ENCODE measurements at places on chromosomes 2 and 18. TPM values are rescaled to one million over a fixed set of nuclear protein-coding genes. Genes with fewer than 3 reads are reported as not detected.

GRCh38 chr2:101188683-101189405 lies 37.7 kb upstream of the TBC1D8 start:
- no peaks in the 10 kb centered on the region for H3K36me3 ChIP-seq
- H3K4me1 ChIP-seq: no peaks in the 10 kb centered on the region
- H3K27me3 ChIP-seq: no peaks in the 10 kb centered on the region

GRCh38 chr2:152452256-152452973 lies 117.4 kb downstream of the FMNL2 start:
- H3K4me1 ChIP-seq: no peaks in the 10 kb centered on the region
- no peak overlapping the region for H3K4me3 ChIP-seq
- DNase-seq: no peak
- peaks cover 5% of the 10 kb centered on the region for H3K27me3 ChIP-seq
- no peaks in the 10 kb centered on the region for H3K36me3 ChIP-seq

DNA sequence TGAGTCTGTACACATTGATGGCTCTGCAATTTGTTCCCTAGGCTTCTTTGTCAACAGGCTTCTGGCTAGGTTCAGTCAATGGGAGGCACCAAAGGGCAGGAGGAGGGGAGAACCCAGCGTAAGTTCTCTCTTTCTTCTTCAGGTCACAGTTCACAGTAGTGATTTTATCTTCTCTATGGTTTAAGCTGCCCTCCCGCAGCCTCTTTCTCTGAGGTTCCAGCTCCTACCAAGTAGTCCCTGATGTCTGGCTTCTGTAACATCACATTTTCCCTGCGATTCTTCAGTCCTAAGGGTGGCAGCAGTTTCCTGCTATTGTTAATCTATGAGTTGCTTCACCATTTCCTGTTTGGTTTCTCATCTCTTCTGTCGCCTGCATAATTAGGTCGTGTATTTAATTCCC lies 107.4 kb downstream of the CPO start:
- no peaks in the 10 kb centered on the region for H3K36me3 ChIP-seq
- peak overlapping the region; percentile 23 for H3K4me3 ChIP-seq
- H3K27ac ChIP-seq: peak overlapping the region; percentile 11
- DNase-seq: no peak
- peaks cover 11% of the 10 kb centered on the region for H3K27me3 ChIP-seq

- no peak overlapping the region for H3K27ac ChIP-seq
- H3K36me3 ChIP-seq: no peaks in the 10 kb centered on the region
- DNase-seq: no peak
- peaks cover 43% of the 10 kb centered on the region for H3K27me3 ChIP-seq
- H3K4me3 ChIP-seq: no peak overlapping the region
These were observed 5.8 kb downstream of the TMEM198 start for GRCh38 chr2:219549619-219550018.

- peaks cover 48% of the 10 kb centered on the region for H3K36me3 ChIP-seq
- H3K27me3 ChIP-seq: no peaks in the 10 kb centered on the region
- H3K27ac ChIP-seq: no peak overlapping the region
- DNase-seq: no peak
These were observed 6.4 kb downstream of the PDK1 start for GRCh38 chr2:172562298-172562697.

GNAL gene
- total RNA-seq: not detected

DNA sequence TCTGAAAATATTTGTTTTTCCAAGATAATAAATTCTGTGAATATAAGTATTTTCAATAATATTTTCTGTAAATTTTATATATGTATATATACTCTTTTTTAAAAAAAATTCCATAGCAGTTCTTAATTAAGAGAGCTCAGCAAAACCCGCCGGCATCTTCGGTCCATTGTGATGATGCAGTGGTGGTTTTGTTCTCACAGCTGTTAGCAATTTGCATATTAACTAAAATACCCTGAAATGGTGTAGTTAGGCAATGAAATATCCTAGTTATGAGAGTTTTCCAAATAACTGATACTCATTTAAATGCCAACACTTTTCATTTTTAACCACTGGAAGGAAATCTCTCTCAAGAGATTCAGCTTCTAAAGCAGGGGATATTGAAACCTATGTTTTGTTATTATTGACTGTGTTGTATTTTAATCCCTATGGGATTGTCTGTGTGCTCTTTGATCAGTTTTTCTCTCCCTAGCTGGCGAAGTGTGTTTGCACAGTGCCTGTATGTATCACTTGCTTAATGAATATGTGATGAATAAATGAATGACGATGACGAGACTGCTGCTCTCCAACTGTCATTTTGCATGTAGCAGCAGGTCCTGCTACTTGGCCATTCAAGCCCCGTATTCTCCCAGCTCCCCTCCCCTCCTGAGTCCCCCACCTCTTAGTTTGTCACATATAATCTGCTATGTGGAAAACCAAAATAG lies 42.4 kb downstream of the PSMG2 start:
- no peak overlapping the region for H3K4me3 ChIP-seq
- no peaks in the 10 kb centered on the region for H3K36me3 ChIP-seq
- no peak overlapping the region for H3K27ac ChIP-seq
- DNase-seq: no peak
- H3K27me3 ChIP-seq: no peaks in the 10 kb centered on the region
- H3K4me1 ChIP-seq: peaks cover 6% of the 10 kb centered on the region

DNA sequence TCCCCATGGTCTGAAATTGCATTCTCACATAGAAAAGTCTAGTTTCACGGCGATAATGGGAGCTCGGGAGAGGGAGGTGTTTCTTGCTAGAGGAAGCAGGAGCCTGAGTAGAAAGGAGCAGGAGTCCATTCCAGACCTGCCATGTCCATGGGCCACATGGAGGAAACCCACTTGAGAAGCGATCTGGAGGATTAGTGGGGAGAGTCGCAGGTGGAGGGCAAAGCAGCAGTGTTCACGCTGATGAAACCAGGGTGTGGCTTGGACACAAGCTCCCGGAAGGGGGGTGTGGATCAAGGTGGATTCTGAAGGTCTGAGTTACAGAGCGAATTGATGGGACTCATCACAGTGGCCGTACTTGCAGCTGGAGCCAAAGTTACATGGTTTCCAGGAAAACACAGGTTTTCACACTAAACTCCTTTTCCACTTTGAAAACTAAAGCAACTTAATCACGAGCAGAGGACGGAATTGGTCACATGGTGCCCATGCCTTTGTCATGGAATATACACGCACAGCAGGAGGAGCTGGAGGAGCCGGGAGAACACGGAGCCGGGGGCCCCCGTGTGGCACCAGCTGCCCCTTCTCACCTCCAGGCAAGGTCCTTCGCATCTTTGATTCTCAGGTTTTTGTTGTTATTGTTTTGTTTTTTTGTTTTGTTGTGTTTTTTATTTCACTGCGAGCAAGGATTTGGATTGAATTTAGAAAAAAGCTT lies 255.1 kb upstream of the MYT1L start:
- DNase-seq: no peak
- no peak overlapping the region for H3K27ac ChIP-seq
- no peaks in the 10 kb centered on the region for H3K4me1 ChIP-seq
- no peak overlapping the region for H3K4me3 ChIP-seq
- no peaks in the 10 kb centered on the region for H3K27me3 ChIP-seq

GRCh38 chr18:54388203-54389142 lies 30.8 kb downstream of the C18orf54 start:
- peaks cover 14% of the 10 kb centered on the region for H3K27me3 ChIP-seq
- no peak overlapping the region for H3K27ac ChIP-seq
- DNase-seq: peak; percentile 34
- H3K4me1 ChIP-seq: peaks cover 11% of the 10 kb centered on the region
- peaks cover 2% of the 10 kb centered on the region for H3K36me3 ChIP-seq

AQP4 gene
- not detected for total RNA-seq

DNA sequence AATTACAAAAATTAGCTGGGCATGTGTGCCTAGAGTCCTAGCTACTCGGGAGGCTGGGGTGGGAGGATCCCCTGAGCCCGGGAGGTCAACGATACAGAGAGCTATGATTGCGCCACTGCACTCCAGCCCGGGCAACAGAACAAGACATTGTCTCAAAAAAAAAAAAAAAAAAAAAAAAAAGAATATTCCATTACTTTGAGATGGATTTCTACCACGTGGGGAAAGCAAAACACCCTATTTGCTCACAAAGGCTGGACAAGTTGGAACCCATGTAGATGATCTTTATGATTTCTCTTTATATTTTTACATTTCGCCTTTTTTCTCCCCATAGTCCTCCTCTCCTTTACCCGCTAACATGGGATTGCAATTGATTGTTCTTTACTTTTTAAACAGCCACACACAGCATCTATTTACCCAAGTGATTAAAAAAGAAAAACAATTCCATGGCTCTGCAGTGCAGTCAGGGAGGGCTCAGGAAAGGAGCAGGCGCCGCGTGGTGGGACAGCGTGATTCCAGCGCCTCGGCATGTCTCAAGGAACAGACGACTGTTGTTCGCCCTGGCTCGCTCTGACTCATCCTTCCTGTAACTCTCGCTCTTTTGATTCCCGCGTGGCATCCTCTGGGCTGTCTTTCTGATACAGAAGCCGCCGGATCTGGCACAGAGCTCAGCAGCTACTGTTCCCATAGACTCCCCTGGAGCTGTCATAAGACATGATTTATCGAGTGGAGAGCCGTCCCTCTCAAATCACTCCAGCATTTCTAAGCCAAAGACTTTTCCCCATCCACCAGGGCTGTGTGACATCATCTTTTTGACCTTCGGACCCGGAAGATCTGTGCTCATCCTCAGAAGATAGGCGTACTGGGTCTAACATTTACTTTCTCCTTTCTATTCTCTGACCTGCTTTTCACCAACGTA lies 230.4 kb upstream of the AGAP1 start:
- no peak overlapping the region for H3K4me3 ChIP-seq
- no peaks in the 10 kb centered on the region for H3K4me1 ChIP-seq
- H3K36me3 ChIP-seq: no peaks in the 10 kb centered on the region
- H3K27ac ChIP-seq: no peak overlapping the region
- H3K27me3 ChIP-seq: peaks cover 45% of the 10 kb centered on the region
- no peak for DNase-seq

DNA sequence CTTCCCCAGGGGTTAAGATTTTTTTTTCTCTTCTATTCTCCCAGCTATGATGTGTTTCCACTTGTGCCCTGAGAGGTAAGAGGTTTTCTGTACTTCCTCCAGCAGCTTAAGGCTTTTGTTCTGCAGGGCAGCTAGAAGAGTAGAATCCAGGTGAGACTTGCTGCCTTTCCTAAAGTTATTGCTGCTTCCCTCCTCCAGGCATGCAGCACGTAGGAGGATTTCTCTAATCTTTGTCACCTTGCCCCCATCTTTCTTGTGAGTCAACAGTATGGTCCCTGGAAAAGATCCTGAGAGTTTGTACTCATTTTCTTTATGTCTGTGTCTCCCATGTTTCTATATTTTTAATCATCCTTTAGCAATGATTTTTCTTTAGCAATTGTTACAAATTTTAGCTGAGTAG lies 462.2 kb downstream of the SETBP1 start:
- H3K36me3 ChIP-seq: no peaks in the 10 kb centered on the region
- no peak overlapping the region for H3K27ac ChIP-seq
- H3K27me3 ChIP-seq: no peaks in the 10 kb centered on the region
- H3K4me3 ChIP-seq: no peak overlapping the region
- H3K4me1 ChIP-seq: no peaks in the 10 kb centered on the region
- DNase-seq: no peak

GRCh38 chr2:106195456-106195855 lies 1.4 kb upstream of the UXS1 start:
- H3K27ac ChIP-seq: no peak overlapping the region
- peaks cover 24% of the 10 kb centered on the region for H3K4me1 ChIP-seq
- H3K4me3 ChIP-seq: peak overlapping the region; percentile 89
- peaks cover 9% of the 10 kb centered on the region for H3K36me3 ChIP-seq
- no peaks in the 10 kb centered on the region for H3K27me3 ChIP-seq

GKN2 gene
- not detected for total RNA-seq

DNA sequence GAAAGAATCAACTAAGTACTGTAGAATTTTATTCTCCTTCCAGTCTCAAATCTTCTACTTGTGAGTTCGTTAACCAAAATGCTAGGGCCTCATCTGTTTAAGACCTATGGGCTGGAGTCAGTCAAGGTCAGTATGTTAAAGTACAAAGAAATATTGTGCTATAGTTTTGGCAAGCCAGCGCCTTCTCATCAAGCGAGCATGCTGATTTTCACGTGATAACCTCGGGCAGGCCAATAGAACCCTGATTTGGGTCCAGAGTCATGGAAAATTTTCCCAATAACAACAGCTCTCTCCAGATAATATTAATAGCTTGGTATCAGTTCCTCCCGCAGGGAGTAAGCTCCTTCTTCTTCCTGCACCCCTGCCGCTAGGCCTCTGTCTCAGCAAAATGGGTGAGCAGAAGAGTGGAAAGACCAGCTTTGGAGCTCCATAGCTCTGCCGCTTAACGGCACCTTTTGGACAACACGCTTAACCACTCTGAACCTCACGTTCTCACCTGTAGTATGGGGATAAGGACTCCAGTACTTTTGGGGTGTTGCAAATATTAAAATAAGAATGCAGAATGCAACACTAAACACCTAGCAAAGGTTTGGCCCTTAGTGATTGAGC lies 11.7 kb downstream of the CABLES1 start:
- peaks cover 17% of the 10 kb centered on the region for H3K4me1 ChIP-seq
- H3K36me3 ChIP-seq: no peaks in the 10 kb centered on the region
- H3K4me3 ChIP-seq: no peak overlapping the region
- H3K27ac ChIP-seq: no peak overlapping the region
- H3K27me3 ChIP-seq: peaks cover 7% of the 10 kb centered on the region

BOK gene
- not detected for total RNA-seq

GRCh38 chr18:27528925-27529521 lies 343.9 kb upstream of the CHST9 start:
- H3K36me3 ChIP-seq: no peaks in the 10 kb centered on the region
- no peaks in the 10 kb centered on the region for H3K4me1 ChIP-seq
- H3K4me3 ChIP-seq: no peak overlapping the region
- H3K27me3 ChIP-seq: no peaks in the 10 kb centered on the region

DNA sequence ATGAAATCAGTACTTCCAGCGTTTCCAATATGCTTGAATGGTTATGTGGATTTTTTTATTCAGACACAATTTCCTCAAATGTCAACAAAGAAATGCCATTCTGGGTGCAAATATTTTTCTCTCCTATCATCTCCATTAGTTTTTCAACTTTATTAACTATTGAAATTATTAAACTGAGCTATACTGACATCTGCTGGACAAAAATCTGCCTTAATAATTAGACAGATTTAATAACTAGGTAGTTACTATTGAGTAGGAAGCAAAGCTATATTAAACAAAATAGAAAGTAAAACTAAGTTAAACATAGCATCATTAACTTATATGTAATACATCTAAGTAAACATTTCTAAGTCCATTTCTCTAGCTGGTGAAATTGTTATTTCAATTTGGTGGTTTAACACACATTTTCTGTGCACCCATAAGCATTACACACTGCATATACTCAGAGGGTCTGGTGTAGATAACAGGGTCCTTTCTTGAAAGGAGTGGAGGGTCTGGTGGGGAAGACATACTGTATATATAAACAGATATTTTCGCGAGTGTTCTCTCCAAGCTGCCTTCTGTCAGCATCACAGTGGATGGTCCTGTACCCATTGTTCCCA lies 77.0 kb downstream of the LANCL1 start:
- H3K36me3 ChIP-seq: no peaks in the 10 kb centered on the region
- no peaks in the 10 kb centered on the region for H3K4me1 ChIP-seq
- H3K27me3 ChIP-seq: peaks cover 4% of the 10 kb centered on the region
- H3K27ac ChIP-seq: no peak overlapping the region

SLC9A4 gene
- total RNA-seq: 0.08 TPM

UGT1A3 gene
- not detected for total RNA-seq

- H3K27ac ChIP-seq: no peak overlapping the region
- peaks cover 14% of the 10 kb centered on the region for H3K27me3 ChIP-seq
- no peak overlapping the region for H3K4me3 ChIP-seq
- no peaks in the 10 kb centered on the region for H3K36me3 ChIP-seq
- no peaks in the 10 kb centered on the region for H3K4me1 ChIP-seq
- no peak for DNase-seq
These were observed 20.7 kb downstream of the SLC19A3 start for GRCh38 chr2:227696990-227697679.

TEX44 gene
- not detected for total RNA-seq

GRCh38 chr2:84417453-84418145 lies 41.5 kb downstream of the SUCLG1 start:
- no peak for DNase-seq
- no peak overlapping the region for H3K27ac ChIP-seq
- peaks cover 4% of the 10 kb centered on the region for H3K27me3 ChIP-seq
